ENCODE measurements at places on chromosomes 1 and 21.

- DNase-seq = no peak
Measured at GRCh38 chr21:33189237-33189636, 40.5 kb upstream of the IFNAR2 start.

GRCh38 chr21:28345934-28346333 lies 646.7 kb downstream of the LTN1 start:
- no peak for DNase-seq

GRCh38 chr1:67166196-67166595 lies at the start of gene IL23R:
TSS of gene IL23R (plus strand) at chr1:67166454. CDS start at chr1:67168121, 1,667 bp downstream.
- no peak for DNase-seq

- DNase-seq = peak; percentile 17
Measured at GRCh38 chr21:46180079-46180722, 4.1 kb downstream of the SPATC1L start.

- DNase-seq = no peak
Measured at GRCh38 chr1:109664671-109665070, 3.2 kb upstream of the GSTM2 start.

DNA sequence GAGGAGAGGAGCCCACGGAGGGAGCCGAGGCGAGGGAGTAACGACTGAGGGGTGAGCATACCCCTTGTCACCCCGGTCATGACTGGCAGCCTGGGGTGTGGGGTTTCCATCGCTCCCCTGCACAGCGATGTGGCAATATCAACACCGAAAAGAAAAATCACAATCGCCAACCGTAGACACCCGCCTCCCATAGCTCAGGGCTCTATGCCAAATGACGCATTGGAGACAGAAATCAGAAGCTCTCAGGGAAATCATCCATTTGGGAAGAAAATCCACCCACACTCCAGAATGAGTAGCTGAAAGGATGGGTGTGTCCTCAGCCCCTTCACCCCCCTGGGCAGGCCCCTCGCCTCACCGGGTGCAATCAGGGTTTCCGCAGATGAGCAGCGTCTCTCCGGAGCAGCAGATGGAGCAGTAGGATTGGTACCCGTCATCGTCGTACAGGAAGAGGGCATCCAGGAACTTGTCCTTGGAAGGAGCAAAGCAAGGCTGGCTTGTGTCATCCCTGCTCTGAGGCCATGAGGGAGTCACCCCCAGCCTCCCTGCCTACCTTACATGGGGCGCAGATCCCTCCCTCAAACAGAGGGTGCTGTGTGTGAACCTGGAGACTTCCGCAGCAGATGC lies 2.5 kb downstream of the DNMT3L start:
- no peak for DNase-seq

DNA sequence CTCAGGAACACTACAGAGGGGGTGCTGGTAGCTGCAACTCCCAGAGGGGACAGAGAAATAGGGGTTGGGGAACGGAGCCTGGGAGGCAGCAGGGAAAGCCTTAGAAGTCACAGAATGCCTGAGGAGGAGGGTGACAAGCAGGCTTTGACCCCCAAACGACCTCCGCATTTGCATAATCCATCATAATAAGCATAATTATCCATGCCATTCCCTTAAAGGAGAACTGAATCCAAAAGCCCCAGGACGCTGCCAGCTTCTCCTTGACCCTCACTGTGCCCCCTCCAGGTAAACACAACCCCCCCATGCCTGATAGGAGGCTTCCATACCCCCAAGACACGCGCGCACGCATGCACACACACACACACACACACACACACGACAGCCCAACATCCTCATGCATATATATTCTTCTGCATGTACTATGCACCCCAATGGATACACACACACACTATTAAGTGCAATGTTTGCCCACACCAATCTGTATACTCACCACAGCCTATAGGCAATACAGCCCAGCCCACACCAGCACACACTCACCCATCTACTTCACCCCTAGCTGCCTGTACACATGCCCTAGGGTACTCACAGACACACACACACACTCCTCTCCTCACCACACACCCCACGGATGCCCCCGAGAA lies 27.8 kb downstream of the SDC3 start:
- no peak for DNase-seq

- DNase-seq = no peak
Measured at GRCh38 chr1:207962716-207963426, 51.9 kb upstream of the CD34 start.

DNA sequence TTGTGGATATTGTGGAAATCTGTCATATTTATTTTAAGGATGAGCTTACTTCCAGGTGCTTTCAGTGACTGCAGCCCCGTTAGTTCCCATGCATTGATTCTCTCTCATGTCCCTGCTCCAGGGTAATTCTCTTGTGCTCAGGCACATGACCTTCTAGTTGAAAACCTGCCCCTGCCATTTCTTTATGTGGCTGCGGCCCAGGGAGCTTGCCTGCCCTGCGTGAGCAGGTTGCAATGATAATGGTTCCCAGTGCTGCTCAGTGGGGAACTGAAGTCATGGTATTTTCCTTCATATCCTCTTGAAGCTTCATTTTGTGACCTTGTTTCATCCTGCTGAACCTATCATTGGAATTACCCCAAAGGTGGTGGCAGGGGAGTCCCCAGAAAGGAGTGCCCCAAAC lies 229.8 kb downstream of the DISC1 start:
- DNase-seq = no peak

DNA sequence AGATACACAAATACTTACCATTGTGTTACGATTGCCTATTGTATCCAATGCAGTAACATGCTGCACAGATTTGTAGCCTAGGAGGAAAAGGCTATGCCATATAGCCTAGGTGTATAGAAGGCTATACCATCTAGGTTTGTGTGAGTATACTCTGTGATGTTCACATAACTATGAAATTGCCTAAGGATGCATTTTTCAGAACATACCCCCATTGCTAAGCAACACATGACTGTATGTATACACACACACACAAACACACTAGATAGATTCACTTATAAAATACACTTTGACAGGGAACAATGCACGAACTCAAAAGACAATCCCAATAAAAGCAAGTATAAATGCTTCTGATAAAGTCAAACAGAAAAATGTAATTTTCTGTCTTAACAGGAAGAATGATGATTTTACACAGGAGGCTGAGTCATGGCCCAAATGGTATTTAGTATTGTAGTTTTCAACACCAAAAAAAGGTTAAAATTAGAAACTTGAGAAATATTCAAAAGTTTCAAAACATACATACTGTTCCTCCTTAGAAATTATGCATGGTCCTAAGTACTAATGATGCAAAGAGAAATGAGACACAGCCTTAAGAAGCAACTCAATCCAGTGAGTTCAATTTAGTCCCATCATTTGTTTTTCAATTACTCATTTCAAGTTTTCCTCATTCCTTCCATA lies 12.2 kb downstream of the FH start:
- DNase-seq = no peak

DNA sequence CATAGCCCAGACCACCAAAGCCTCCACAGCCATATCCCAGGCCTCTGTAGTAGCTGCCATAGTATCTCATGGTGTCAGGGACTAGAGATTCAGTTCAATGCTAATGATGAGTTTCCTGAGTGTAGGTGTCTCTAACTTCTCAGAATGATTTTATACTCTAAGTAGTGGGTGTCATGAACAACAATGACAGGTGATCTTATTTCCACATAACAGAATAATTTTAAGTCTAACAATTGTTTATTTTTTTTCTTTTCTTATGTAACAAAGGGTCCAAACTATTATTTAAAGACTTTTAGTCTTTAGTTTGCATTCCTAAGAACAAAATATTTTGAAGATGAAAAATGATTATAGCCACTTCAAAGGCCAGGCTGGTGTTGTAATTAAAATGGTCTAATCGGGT lies at the start of gene KRTAP19-6:
TSS of gene KRTAP19-6 (minus strand) at position 101 of the 400 bp plus-strand sequence. CDS start at position 70, 31 bp downstream.
- DNase-seq = no peak

DNA sequence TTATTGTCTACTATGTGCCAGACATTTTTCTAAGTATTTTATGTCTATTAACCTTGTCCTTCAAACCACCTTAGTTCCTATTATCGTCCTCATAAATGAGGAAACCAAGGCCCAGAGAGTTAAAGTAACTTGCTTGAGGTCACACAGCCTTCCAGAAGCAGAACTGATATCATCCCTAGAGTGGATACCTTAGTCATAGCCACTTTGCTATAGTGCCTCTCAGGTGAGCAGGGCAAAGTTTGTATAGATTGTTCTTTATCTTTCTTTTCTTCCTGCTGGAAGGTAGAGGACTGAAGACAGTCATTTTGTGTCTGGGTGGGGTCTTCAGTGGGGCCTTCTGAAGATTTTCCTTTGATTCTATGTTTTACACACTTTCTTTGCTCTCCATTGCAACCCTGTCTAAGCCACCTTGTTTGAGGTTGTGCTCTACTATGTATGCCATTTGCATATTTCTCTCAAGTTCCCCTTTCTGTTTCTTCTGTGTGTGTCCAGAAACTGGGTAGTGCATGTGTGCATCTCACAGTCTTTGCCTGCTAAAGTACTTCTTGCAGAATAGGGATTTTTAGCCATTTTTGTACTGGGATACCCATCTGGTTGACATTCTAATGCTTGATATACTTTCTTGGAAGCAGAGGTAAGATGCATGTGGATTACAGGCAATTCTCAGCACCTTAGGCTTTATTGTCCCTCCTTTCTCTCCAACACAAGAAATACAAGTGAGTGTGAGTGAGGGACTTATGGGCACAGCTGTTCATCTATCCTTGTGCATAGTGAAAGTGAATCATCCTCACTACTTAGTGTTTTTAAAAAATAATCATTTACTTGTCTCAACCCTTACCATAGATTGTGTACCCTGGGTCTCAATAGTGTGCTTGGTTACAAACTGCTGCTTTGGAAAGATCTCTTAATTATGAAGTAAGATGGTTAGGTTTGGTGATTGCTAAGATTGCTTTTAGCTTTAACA lies 207.6 kb upstream of the HMCN1 start:
- no peak for DNase-seq

GRCh38 chr1:4292861-4293260 lies 361.5 kb upstream of the AJAP1 start:
- no peak for DNase-seq

GRCh38 chr1:101259744-101260148 lies 22.9 kb downstream of the S1PR1 start:
- DNase-seq = no peak

DNA sequence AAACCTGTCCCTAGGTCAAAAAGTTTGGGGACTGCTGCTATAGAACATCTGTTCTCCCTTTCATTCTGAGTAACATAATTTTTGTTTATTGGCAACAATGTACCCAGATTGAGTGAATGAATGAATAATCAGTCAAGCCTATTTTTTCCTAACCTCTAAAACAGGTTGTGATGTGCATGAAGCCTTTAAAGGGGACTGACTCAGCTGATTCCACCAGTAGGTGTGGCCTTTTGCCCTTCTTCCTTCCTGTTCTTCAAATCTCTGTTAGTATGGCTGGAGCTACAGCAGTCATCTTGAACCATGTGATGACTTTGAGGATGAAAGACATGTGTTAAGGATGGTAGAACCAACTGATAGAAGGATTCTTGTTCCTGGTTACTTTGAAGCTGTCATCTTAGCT lies 476.1 kb downstream of the NUF2 start:
- DNase-seq = no peak

DNA sequence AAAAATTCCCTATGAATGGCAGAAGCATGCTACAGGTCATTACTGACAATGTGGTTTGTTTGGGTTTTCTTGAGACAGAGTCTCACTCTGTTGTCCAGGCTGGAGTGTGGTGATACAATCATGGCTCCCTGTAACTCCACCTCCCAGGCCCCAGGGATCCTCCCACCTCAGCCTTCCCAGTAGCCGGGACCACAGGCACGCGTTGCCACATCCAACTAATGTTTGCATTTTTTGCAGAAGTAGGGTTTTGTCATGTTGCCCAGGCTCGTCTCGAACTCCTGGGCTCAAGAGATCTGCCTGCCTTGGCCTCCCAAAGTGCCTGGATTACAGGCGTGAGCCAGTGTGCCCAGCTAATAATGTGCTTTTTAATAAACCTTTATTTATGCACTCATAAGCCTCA lies 259.1 kb downstream of the NFIA start:
- no peak for DNase-seq

DNA sequence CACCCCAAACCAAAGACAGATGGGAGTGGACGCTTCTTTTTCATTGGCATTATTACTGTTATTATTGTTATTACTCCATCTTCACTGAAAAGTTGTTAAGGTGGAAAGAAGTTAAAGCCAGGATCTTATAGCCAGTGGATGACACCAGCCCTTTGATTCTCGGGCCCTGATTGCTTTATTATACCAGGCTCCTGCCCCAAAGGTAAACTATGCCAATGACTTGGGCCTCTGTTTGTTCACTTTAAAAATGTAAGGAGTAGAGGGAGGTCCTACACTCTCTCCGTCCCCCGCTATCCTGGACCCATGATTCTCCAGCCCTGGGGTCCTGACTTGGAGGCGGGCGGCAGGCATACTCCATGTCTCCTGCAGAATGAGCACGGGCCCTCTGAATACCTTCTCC lies 106.8 kb downstream of the TOMM20 start:
- DNase-seq = no peak

GRCh38 chr1:9307303-9307702 lies 14.6 kb downstream of the SPSB1 start:
- no peak for DNase-seq

GRCh38 chr21:42468491-42469131 lies 27.4 kb downstream of the RSPH1 start:
- DNase-seq = no peak

DNA sequence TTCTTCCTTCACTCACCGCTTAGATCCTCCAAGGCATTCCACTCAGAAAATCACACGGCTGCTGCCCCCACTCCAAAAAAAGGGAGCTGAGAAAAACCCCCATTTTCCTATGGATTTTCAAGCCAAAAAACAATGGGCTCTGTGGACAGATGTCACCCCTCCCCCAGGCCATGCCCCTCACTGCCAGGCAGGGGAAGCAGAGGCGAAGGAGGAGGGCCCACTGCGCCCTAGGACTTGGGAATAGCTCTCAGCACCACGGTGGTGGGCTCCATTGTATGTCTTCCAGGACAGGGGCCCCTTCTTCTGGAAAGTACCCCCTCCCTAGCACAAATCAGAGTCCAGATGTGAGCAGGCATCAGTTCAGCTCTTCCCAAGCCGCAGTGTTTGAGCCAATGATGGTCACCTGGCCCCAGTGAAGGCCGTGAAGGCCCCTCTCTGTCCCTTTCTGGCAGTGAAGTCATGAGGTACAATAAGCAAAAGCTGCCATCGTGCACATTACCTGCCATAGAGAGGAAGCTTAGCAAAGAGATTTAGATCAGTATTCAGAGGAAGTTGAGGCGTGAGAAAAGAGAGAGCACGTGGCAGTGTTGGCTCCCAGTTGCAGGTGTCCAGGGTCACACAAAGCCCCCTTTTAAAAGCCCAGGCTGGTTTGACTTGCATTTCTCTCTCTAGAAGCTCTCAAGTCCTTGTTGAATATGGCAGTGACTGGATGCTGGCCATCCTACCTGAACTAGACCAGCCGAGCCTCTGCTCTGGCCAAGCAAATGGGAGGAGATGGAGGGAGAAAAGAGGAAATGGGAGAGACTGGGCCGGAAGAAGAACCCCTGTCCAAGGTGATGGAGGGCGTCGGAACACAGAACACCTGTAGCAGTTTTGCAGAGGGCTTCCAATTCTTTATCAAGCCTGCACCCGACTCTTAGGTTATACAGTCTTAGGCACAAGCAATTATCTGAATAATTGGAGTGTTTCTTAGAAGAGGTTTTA lies 149.0 kb downstream of the TOMM20 start:
- peak; percentile 42 for DNase-seq

GRCh38 chr21:44820851-44821250 lies 3.0 kb upstream of the SUMO3 start:
- DNase-seq = no peak

Measured in activated T-cell treated with anti-CD3 and anti-CD28 coated beads, Interleukin-2, amount 50 U/mL, for 24 hours (primary cell).